ENCODE measurements at places on chromosomes 4 and X.
A peak's percentile ranks its signal among the peaks of the same experiment; 100 is the strongest.

DNA sequence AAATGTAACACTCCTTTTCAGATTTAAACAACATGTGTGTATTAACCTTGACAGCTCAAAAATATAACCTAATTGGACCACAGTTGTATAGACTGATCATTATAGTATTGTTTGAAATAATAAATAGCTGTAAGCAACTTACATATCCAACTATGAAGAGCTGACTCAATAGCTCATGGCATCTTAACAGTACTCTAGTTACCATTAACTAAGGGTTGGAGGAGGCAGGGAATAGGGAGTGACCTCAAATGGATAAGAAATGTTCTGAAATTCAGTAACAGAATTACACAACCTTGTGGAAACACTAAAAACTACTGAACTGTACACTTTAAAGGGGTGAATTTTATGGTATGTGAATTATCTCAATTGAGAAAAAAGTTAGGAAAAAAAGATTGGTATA is 136.5 kb upstream of the CPEB2 start:
- DNase-seq, result no peak

DNA sequence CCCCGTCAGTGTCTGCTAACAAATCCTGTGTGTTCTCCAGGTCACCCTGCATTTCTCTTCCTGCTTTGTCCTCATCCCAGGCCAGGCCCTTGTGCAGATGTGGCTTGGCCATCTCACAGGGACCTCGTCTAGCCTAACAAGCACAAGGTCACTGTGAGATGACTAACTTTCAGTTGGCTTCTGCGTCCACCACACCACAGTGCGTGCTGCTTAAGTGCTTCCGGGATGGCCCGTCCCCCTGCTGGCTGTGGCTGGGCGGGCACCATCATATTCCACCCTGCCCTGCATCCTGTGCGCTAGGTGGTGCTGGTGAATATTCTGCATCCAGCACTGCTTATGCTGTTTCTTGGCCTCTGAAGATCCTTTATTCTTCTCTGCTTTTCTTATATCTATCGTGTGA is 33.8 kb downstream of the RBBP7 start:
- peak; percentile 1 for DNase-seq

GRCh38 chr4:4492161-4492847 is 49.5 kb downstream of the STX18 start:
- DNase-seq, result no peak

DNA sequence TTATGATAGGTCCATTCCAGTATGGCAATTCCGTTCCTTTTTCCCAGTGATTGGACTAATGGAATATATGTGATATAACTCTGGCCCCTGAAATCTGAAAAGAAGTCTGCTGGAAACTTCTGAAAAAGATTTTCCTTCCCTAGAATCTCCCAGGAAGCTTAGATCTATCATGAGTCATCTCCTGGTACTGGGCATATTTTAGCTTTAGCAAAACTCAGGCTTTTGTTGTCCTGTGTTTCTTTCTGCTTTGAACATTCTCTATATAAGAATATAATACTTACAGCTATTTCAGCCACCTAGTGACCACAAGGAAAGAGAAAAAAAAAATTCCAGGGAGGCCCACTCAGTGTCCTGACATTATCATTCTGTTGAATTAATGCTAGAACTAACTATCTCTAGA is 597.2 kb upstream of the GRIA3 start:
- no peak for DNase-seq

DNA sequence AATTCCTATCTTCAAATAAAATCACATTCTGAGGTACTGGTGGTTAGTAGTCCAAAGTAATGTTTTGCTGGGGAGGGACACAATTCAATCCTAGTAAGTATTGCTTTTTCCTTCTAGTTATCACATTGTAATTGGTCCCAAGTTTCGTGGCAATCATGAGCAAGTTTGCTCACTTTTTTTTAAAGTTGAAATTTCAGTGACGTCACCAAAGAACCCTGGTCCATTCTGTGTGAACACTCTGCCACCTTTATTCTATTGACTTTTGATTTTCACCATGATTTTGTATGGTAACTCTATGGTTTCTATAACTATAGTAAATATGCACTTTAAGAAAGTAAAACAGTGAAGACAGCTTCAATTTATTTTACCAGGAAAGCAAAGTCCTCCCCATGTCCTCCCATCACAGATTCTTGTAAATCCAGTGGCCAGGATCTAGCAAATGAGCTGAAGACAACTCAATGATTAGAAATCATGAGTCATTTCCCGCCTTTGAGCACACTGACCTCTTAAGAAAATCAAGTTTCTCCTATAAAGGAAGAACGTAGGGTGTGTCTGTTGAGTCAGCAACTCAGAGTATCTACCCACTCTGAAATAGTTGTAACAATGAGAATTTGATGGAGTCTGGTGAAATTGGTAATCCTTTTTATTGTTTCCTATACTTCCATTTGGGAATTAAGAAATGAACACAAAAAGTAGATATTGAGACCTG is 1306.6 kb upstream of the PABPC4L start:
- DNase-seq, result no peak

DNA sequence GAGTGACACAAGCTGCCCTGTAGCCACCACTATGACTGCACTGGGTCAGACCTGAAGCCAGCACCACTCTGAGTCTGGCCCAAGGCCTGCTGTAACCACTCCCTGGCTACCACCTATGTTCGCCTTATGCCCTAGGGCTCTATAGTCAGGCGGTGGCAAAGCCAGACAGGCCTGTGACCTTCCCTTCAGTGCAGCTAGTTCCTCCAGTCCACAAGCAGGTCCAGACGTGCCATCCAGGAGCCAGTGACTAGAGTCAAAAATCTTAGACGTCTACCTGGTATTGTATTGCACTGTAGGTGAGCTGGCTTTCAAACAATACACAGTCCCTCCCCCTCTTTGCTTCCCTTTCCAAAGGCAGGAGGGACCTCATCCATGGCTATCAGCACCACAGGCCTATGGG is 54.0 kb upstream of the RNF128 start:
- DNase-seq, result no peak

DNA sequence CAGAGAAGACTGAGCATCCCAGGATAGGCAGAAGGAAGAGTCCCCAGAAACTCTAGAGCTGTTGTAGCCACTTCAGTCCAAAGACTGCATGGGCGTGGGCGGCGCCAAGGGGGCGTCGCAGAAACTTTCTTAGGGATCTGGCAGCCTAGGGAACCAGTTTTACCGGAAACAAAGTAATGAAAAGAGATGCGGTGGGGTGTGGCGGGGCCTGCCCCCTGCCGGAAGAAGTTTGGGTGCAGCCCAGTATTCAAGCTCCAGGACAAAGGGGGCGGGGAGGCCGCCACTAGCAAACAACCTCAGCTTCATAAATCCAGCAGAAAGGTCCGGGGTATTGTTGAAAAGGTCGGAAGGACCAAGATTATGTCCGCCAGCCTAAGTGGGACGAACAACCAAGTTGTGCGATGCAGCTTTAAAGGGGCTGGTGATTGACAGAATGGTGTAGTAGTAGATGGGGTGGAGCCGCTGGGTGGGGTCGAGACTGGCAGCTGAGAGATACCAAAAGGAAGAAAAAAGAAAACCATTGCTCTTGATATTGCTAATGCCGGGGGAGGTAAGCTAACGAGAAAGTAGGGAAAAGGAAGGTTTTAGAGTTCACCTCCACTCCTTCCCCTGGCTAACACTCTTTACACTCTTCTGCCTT is 190.5 kb downstream of the RRAGB start:
- peak; percentile 54 for DNase-seq
